ENCODE measurements at places on chromosomes 7 and 10. TPM values are rescaled to one million over a fixed set of nuclear protein-coding genes. Genes with fewer than 3 reads are reported as not detected.

C7orf57 gene
- 0.20 TPM for total RNA-seq

PTPRZ1 gene
- total RNA-seq = not detected

ST8SIA6 gene
- 0.04 TPM for total RNA-seq

MYL7 gene
- total RNA-seq = not detected

Measured in A549 treated with CORT108297 at 1 μM for 4 hours (cell line).